Vagina (tissue), 2 donors: ENCODE measurements at places on chromosomes 1 and 21.

DNA sequence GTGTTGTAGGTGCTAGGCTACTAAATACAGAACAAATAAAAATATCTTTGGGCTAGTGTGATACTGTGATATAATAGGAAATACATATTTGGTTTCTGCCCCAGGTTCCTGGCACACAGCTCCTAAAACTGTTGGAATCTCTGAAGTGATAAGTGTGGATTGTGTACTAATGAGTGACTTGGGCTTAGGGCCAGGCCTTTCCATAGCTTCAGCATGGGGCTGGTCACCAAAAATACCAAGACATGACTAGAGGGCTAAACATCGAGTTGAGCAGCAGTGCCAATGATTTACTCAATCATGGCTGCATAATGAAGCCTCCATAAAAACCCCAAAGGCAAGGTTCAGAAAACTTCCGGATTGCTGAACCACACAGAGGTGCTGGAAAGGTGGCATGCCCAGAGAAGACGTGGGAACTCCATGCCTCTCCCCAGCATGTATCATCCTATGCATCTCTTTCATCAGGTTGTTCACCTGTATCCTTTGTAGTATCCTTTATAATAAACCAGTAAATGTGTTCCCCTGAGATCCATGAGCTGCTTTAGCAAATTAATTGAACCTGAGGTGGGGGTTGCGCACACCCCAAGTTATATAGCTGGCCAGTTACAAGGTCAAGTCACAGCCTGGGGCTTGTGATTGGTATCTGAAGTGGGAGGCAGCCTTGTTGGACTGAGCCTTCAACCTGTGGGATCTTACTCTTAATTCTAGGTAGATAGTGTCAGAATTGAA is 51.6 kb downstream of the ZMYM4 start:
- no peak for DNase-seq

GRCh38 chr1:177926201-177926600 is 43.7 kb downstream of the SEC16B start:
- DNase-seq: no peak

DNA sequence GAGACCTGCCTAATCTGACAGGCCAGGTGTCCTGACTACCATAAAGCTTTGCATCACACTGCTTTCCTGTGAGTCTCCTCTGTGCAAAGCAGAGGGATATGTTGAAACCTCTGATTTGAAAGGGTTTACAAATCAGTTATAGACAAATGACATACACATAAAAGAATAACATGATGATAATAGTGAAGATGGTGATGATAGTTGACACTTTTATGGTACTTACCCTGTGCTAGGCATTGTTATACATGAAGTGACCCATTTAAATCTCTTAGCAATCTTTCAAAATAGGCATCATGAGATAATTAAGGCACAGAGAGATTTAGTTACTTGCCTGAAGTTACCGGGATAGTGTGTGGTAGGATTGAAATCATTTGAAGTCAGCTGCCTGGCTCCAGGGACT is 34.1 kb upstream of the PKN2 start:
- no peak for DNase-seq

- no peak for DNase-seq
These were observed 14.3 kb downstream of the DMRTB1 start for GRCh38 chr1:53473463-53473862.

GRCh38 chr1:58611861-58612385 is 34.9 kb upstream of the TACSTD2 start:
- no peak for DNase-seq

DNA sequence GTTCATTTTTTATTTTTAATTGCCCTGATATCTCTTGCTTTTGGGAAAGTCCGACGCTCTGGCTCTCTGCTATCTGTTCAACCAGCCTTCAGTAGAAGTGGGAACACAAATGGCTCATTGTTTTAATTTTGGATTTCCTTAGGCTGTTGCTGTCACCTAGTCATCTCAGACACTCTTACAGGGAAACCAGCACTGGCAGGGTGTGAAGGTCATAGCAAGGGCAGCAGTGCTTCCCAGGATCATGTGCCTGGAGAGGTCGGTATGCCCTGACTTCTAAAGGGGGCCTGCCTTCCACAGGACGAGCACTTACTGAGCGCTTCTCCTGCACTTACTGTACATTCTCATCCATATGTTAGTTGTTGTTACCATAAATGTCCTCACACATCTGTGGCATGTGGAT is 224.2 kb downstream of the DISC1 start:
- no peak for DNase-seq

DNA sequence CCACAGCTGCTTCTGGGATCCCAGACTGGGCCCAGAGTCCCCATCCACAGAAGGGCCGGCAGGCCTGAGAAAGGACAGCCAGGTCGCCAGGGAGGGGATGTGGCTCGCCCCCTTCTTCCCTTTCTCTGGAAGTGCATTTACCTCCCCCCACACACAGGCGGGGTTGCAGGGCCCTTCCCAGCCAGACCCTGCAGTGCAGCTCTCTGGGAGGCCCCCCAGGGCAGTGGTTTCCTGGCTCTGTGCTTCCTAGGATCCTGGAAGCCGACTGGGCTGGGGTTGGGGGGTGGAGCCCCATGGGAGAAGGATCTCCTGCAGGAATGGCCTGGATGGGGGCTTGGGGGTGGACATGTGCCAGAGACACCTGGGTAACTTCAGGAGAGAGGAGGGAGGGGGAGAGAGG is 4.2 kb upstream of the COL6A1 start:
- no peak for DNase-seq

DNA sequence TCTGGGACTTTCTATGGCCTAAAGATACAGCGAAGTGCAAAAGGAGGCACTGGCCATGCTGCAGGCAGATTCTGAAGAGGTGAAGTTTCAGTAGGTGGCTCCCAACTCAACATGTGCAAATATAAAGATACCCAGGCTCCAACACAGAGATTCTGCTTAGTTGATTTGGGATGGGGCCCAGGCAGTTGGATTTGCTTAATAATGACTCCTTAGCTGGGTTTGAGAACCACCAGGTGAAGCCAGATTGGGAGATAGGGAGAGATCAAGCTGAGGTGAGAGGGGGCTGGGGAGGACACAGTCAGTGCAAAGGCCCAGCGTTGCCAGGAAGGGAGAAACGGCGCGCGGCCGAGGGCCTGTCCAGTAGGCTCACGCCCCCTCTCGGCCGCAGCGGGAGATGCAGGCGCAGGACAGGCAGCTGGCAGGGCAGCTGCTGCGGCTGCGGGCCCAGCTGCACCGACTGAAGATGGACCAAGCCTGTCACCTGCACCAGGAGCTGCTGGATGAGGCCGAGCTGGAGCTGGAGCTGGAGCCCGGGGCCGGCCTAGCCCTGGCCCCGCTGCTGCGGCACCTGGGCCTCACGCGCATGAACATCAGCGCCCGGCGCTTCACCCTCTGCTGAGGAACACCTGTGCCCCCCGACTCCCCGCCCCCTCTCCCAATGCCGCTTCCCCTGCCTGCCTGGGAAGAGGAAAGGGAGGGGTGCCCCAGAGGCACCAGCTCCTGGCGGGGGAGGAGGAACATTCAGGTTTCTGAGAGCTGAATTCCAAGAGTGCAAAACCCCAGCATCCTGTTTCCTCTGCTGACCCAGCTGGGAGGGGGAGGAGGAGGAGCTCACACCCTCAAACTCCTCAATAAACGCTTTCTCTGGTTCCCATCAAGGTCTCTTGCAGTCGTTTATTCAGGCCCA is 1.2 kb downstream of the FAM167B start:
- DNase-seq: no peak
